B cell (primary cell): ENCODE measurements at places on chromosomes 16 and 17. TPM values are rescaled to one million over a fixed set of nuclear protein-coding genes. Genes with fewer than 3 reads are reported as not detected.

DNA sequence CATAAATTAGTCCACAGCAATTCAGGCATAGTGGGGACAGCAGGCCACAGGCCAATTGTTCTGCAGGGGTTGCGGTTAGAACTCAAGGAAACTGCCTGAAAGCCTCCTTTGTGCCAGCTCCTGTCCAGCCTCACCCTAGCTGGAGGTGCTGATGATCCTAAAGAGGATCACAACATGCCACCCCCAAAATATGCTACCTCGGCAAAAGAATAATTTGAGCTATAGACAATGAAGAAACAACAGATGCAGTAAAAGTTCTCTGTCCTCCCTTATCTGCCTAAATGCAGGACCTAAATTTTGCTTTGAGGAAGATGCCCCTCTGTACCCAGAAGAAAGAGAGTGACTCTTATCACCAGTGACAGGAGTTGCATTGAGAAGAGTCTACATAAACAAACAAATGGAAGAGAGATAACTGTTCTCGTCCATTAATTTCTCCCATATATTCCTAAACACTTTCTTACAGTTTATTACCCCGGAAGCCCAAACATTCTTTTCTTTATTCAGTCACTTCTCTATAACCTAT, 14.7 kb downstream of the ALOX15 start:
- DNase-seq = no peak
- H3K27ac ChIP-seq = no peak overlapping the region
- H3K4me1 ChIP-seq = no peaks in the 10 kb centered on the region
- no peaks in the 10 kb centered on the region for H3K36me3 ChIP-seq

GRCh38 chr17:76139801-76140660, 1.0 kb downstream of the FOXJ1 start:
- H3K36me3 ChIP-seq = no peaks in the 10 kb centered on the region
- H3K4me3 ChIP-seq = no peak overlapping the region
- peak; percentile 63 for DNase-seq
- H3K4me1 ChIP-seq = peaks cover 40% of the 10 kb centered on the region
- H3K27me3 ChIP-seq = peaks cover 43% of the 10 kb centered on the region

GRCh38 chr17:60916043-60916442, 238.4 kb downstream of the BCAS3 start:
- no peaks in the 10 kb centered on the region for H3K36me3 ChIP-seq
- H3K27ac ChIP-seq = no peak overlapping the region
- no peaks in the 10 kb centered on the region for H3K27me3 ChIP-seq
- no peaks in the 10 kb centered on the region for H3K4me1 ChIP-seq
- H3K4me3 ChIP-seq = no peak overlapping the region

DNA sequence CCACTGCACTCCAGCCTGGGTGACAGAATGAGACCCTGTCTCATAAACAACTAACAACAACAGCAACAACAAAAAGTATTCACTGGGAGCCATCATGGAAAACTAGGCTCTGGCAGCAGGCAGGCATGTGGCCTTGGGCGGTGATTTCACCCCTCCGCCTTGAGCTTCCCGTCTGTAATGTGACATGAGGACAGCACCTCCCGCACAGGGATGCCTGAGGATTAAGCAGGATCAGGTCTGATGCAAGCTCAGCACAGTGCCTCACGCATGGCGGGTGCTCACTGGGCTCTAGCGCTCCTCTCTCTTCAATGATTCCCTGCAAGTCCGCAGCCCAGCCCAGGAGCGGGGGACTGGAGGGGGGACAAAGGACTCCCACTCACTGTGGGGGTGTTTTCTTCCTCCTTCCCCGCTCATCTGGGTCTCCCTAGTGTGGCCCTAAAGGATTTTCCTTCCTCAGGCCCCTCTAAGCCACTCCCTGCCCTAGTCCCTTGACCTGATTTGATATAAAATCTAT, 2.8 kb downstream of the PLCD3 start:
- no peak for DNase-seq
- H3K4me1 ChIP-seq = peaks cover 7% of the 10 kb centered on the region
- H3K36me3 ChIP-seq = no peaks in the 10 kb centered on the region

DNA sequence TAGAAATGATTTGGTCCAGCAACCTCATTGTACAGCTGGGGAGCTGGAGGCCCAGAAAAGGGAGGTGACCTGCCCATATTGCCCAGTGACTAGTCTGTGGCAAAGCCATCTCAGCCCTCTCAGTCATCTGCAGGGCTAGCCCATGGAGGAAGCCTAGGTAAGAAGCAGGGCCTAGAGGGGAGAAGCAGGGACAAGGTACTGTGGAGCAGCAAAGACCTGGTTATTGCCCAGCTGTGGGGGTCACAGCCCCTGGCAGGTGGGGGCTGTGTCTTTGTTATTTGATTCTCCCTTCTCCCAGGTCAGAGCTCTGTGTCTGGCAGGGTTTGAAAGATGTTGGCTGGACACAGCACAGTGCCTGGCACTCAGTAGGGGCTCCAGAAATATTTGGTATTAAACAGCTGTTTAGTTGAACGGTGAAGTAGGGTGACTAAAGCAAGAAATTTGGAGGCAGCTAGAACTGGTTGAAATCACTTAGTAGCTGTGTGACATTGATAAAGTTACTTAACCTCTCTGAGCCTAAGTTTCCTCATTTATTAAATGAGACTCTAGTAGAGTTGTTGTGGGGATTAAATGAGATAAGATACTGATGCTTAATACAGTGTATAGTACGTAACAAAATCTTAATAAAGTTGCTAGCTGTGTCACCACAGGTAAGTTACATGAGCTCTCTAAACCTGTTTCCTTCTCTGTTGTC, 17.3 kb downstream of the CCR7 start:
- H3K36me3 ChIP-seq = no peaks in the 10 kb centered on the region
- H3K27ac ChIP-seq = peak overlapping the region; percentile 98
- DNase-seq = no peak
- peak overlapping the region; percentile 24 for H3K4me3 ChIP-seq
- H3K27me3 ChIP-seq = no peaks in the 10 kb centered on the region
- H3K4me1 ChIP-seq = peaks cover 71% of the 10 kb centered on the region

DNA sequence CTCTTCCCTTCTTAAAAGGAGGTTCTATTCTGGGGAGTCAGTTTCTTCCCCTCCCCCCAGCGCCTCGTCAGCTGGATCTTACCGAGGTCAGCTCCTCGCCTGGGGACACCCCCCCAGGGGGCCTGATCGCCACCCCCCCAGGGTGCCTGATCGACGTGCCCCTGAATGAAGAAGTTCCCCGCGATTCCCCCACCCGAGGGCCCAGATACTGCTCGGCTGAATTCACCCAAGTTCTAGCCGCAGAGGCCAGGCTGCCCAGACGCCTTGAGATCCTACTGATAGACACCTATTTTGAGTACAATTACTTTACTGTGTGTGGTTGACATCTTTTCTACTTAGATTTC, 1.4 kb downstream of the RAB11FIP3 start:
- peaks cover 14% of the 10 kb centered on the region for H3K27me3 ChIP-seq
- no peak overlapping the region for H3K27ac ChIP-seq
- no peaks in the 10 kb centered on the region for H3K36me3 ChIP-seq
- H3K4me1 ChIP-seq = peaks cover 16% of the 10 kb centered on the region

DNA sequence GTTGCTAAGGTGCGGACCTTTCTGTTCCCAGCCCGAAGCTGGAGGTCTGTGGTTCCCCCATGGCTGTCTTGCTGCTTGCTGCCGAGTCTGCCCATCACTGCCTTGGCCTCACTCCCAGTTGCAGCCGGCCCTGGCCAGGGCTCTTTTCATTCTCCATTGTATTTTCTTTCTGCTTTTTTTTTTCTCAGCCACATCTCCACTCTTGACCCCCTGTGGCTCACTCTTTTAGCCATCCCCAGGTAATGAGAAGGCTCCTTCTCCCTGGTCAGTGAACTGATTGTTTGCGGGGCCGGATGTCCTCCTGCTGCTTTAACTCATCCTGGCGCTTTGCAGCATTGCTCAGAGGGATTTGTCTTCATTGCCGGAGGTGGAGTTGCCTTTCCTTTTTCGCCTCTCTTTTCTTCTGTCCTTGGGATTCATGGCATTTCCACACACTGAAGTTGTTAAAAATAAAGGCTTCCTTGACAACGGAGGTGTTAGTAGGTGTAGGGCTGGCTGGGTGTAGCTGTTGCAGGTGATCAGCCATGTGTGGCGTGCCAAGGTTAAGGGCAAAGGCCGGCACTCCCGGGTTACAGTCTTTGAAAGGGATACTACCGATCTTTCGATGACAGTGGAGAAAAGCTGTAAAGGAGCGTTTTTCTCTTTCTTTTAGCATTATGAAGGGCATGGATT, 34.1 kb downstream of the MAP2K6 start:
- no peak overlapping the region for H3K27ac ChIP-seq
- H3K4me1 ChIP-seq = peaks cover 13% of the 10 kb centered on the region
- no peak for DNase-seq
- H3K27me3 ChIP-seq = no peaks in the 10 kb centered on the region

DNA sequence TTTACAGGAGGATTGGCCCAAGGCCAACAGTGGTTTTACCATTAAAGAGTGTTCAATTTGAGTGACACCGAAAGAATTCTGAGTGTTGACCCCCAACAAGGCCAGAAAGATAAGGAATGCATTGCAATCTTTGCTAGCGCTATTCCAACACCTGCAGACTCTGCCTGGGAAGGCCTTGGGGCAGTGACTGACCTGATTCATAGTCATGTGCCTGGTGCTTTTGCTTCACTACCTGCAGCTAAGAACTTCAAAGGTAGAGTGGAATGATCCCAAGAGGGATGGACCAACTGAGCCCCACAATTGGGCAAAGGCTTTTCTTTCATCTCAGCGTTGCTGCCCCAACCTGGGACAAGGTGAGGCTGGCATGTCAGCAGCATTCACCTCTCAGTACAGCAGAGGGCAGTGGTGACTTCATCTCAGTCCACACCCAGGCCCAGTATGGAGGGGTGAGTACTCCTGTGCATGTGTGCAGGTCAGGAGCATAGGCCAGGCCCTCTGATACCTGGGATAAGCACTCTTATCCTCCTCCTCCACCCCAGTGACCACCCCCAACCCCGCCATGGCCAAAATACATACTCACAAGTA, 149.6 kb upstream of the GNAO1 start:
- no peaks in the 10 kb centered on the region for H3K4me1 ChIP-seq
- no peak overlapping the region for H3K4me3 ChIP-seq
- no peaks in the 10 kb centered on the region for H3K36me3 ChIP-seq
- peaks cover 3% of the 10 kb centered on the region for H3K27me3 ChIP-seq
- H3K27ac ChIP-seq = no peak overlapping the region

GRCh38 chr17:30398328-30399041, 19.8 kb downstream of the CPD start:
- H3K36me3 ChIP-seq = no peaks in the 10 kb centered on the region
- no peak overlapping the region for H3K27ac ChIP-seq
- H3K4me1 ChIP-seq = no peaks in the 10 kb centered on the region

DNA sequence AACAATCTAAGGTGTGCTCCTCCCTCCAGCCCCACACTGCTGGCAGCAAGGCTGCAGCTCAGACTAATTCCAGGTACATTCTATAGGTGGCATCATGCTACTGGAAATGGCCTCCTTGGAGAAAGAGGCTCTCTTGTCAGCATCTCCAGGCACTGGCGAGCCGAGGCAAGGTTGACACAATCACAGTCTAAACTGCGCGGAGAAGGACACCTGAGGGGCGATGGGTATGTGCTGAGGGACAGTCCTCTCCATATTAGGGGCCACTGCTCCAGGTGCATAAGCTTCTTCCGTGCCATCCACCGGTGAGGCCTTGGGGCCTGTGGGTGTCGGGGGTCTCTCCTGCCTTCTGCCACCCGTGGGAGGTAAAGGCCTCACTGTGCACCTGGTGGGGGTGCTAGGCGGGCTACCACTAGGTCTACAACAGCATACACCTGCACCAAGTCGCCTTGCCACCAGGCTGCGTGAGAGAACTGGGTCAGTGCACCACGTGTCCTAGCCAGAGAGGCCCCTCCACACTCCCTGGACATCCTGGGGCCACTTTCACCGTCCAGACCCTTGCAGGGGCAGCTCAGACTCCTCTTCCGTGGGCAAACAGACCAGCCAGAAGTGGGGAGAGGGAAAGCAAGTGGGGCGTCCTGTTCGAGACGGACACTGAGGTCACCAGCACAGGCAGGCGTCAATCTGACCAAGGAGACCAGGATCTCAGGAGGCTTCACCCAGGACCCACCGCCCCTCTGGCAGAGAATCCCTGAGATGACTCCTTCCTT, 12.1 kb upstream of the CBX8 start:
- peak; percentile 56 for DNase-seq
- H3K27ac ChIP-seq = no peak overlapping the region
- no peak overlapping the region for H3K4me3 ChIP-seq
- H3K4me1 ChIP-seq = peaks cover 42% of the 10 kb centered on the region

GRCh38 chr17:81274471-81274855, 20.6 kb downstream of the SLC38A10 start:
- DNase-seq = no peak
- H3K4me3 ChIP-seq = no peak overlapping the region
- H3K36me3 ChIP-seq = no peaks in the 10 kb centered on the region
- no peak overlapping the region for H3K27ac ChIP-seq
- no peaks in the 10 kb centered on the region for H3K27me3 ChIP-seq

GRCh38 chr16:48911700-48912099, 301.7 kb upstream of the N4BP1 start:
- no peaks in the 10 kb centered on the region for H3K36me3 ChIP-seq
- no peaks in the 10 kb centered on the region for H3K4me1 ChIP-seq
- no peak overlapping the region for H3K27ac ChIP-seq
- H3K27me3 ChIP-seq = no peaks in the 10 kb centered on the region
- H3K4me3 ChIP-seq = no peak overlapping the region

DNA sequence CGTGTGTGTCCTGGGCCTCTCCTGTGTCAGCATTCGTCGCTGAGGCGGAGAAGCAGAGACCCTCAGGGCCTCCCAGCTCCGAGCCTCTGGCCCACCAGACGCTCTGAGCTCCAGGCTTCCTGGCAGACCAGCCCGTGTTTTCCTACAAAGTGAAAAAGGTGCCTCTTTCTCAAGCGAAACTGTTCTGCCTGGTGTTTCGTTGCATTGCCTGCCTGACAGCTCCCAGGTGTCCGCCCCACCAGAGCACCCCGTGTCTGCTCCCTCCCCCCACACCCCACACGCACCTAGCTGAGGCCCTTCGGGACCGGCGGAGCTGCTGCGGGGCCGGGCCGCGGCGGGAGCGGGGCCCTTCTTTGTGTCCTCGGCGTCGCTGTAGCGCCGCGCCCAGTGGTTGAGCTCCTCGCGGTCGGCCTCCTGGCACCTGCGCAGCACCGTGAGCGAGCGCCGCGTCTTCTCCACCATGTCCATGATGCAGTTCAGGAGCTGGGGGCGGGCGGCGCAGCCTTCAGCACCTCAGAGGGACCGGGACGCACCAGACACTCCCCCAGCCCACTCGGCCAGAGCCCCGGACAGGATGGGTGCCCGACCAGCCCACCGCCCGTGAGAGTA, 14.7 kb upstream of the PABPN1L start:
- no peaks in the 10 kb centered on the region for H3K27me3 ChIP-seq
- H3K4me1 ChIP-seq = no peaks in the 10 kb centered on the region
- H3K27ac ChIP-seq = no peak overlapping the region

GRCh38 chr17:38605841-38606645, at the start of gene SRCIN1:
SRCIN1 (minus strand) TSS chr17:38605952; CDS start chr17:38605705, 247 bp downstream.
- no peaks in the 10 kb centered on the region for H3K36me3 ChIP-seq
- H3K27me3 ChIP-seq = peaks cover 21% of the 10 kb centered on the region
- peak within 1 kb of the TSS; percentile 71 for H3K4me3 ChIP-seq
- H3K4me1 ChIP-seq = peaks cover 10% of the 10 kb centered on the region
- DNase-seq = peak; percentile 66

The SNAI3 gene
- 3.7 and 6.5 TPM in 2 replicates for polyA plus RNA-seq

The SLC47A1 gene
- polyA plus RNA-seq = 0.30 TPM in 1 of 2 replicates, not detected in the other

The PLK1 gene
- polyA plus RNA-seq = 2.0 and 3.5 TPM in 2 replicates
